Activated CD8-positive, alpha-beta T cell treated with anti-CD3 and anti-CD28 coated beads, Interleukin-2, amount 10 ng/mL, durations not matched to agents 7 days and 5 days (primary cell): ENCODE measurements at places on chromosomes 4 and X. TPM values are rescaled to one million over a fixed set of nuclear protein-coding genes. Genes with fewer than 3 reads are reported as not detected.
A peak's percentile ranks its signal among the peaks of the same experiment; 100 is the strongest.

- H3K4me3 ChIP-seq, result no peak overlapping the region
- peaks cover 2% of the 10 kb centered on the region for H3K36me3 ChIP-seq
- peaks cover 6% of the 10 kb centered on the region for H3K4me1 ChIP-seq
- H3K27ac ChIP-seq, result no peak overlapping the region
Observed at GRCh38 chr4:159229164-159229563, 126.3 kb downstream of the RAPGEF2 start.

DNA sequence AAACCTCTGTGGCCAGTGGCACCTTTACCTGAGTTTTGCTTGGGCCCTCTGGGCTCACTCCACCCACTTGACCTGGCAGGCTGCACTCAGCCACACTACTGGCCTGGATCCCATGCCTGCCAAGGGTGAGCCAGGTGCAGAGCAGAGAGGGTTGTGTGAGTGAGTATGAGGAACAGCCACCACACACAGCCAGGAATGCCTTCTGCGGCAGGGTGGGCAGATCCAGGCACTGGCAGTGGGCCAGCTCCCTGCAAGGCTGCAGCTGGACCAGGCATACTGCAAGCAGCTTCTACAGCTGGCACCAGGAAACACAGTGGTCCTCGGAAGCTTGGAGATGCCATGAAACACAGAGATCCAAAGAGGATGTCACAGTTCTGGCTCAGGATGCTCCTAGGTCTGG, 570.1 kb upstream of the ACTRT1 start:
- no peaks in the 10 kb centered on the region for H3K36me3 ChIP-seq
- no peak for DNase-seq
- no peaks in the 10 kb centered on the region for H3K4me1 ChIP-seq
- H3K27ac ChIP-seq, result no peak overlapping the region
- no peak overlapping the region for H3K4me3 ChIP-seq

- no peak overlapping the region for H3K27ac ChIP-seq
- H3K4me1 ChIP-seq, result no peaks in the 10 kb centered on the region
- no peak for DNase-seq
- no peaks in the 10 kb centered on the region for H3K36me3 ChIP-seq
- H3K27me3 ChIP-seq, result peaks cover 2% of the 10 kb centered on the region
- H3K4me3 ChIP-seq, result no peak overlapping the region
Observed at GRCh38 chr4:41267997-41268396, 11.3 kb downstream of the UCHL1 start.

Gene HS6ST2
- not detected for total RNA-seq

DNA sequence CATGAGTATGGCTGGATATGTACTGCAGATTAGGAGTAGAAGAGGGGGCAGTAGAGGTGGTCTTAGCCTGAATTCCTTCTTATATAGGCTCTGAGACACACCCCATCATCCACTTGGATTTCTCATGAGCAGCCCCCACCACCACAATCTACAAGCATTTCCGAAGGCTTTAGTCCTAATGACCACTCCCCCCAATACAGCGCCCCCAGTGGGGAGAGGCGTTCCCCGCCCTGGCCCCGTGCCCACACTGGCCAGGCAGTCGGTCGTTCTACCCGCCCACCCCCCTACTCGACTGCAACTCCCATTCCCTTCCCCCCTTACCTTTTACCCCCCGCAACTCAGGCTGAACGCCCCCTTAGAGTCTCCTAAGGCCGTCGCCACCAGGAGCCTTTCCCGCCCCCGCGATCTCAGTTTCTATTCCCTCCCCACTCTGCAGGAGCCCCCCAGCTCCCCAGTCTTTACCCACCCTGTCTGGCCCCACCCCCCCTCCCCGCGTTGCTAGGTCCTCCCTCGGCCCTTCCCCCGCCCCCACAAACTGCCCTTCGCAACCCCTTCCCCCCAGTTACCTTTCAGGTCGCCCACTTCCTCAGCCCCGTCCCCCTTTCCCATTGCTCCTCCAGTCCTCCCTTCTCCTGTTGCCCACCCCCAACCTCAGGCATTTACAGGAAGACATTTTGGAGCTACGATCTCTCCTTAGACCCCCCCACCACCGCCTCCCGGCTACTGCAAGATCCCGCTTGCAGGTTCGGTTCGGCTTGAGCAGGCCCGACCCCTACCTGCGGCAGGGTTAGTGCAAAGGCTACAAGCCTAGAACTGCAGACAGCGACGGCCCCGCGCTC, 468 bp downstream of the ZMYM3 start:
- H3K36me3 ChIP-seq, result peaks cover 11% of the 10 kb centered on the region
- H3K4me1 ChIP-seq, result peaks cover 34% of the 10 kb centered on the region
- peak overlapping the region; percentile 92 for H3K4me3 ChIP-seq
- peak; percentile 42 for DNase-seq
- H3K27me3 ChIP-seq, result no peaks in the 10 kb centered on the region

Gene DMP1
- not detected for total RNA-seq

Gene MAGEA12
- not detected for total RNA-seq

Gene JADE3
- total RNA-seq, result 0.47 TPM

Gene EDA2R
- total RNA-seq, result 2.9 TPM

Gene LDB2
- not detected for total RNA-seq

GRCh38 chr4:104795264-104795939, 300.7 kb upstream of the CXXC4 start:
- no peaks in the 10 kb centered on the region for H3K4me1 ChIP-seq
- H3K27ac ChIP-seq, result no peak overlapping the region
- H3K4me3 ChIP-seq, result no peak overlapping the region
- DNase-seq, result no peak

Gene VEGFC
- total RNA-seq, result not detected

DNA sequence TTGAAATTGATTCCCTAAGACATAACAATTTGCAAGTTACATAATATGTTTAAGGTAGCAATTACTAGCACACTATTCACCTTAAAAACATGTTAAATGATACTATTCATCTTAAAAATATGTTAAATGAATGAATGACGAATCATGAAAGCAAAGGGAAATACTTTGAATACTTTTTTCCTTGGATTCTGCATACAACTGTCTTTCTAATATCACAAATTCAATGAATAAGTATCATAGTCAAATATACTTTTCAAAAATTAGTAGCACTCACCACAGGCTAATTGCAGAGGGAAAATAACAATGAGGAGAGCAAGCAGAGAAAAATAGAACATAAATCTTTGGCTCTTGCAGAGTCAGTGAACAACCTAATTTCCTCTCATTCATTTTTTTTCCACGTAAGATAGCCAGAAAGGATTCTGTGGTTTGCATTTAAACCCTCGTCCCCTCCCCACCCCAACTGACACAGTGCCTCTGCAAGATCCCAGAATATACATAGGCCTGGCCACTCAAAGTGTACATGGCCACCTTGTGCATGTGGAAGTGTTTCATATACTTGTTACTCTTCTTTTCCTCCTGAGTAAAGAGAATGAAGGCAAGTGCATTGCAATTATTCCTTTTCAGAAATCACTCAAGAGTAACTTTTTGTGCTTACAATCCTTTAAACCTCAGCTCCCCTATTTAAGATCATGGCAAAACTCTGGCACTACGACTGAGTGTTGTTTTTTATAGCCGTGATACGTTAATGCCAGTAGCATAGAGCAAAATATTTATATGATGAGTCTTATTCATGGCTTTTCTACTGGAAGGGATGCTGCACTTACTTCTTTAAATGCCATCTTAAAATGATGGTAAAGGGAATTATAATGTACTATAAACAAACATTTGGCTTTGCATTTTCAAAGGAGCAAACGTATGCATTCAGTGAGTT, 236.4 kb downstream of the PDGFC start:
- H3K4me3 ChIP-seq, result no peak overlapping the region
- no peak overlapping the region for H3K27ac ChIP-seq
- DNase-seq, result no peak
- no peaks in the 10 kb centered on the region for H3K36me3 ChIP-seq
- H3K4me1 ChIP-seq, result no peaks in the 10 kb centered on the region

DNA sequence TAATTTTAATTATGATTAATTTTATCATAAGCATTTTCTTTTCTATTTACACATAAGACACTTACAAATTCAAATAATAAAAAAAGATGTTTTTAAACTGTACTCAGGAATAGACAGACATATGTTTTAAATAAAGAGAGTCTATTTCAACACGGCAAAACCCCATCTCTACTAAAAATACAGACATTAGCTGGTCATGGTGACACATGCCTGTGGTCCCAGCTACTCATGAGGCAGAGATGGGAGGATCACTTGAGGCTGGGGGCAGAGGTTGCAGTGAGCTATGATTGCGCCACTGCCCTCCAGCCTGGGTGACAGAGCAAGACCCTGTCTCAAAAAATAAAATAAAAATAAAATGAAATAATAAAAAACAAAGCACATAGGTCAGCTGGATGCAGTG, 14.8 kb downstream of the FAM9B start:
- H3K27me3 ChIP-seq, result no peaks in the 10 kb centered on the region
- no peak overlapping the region for H3K4me3 ChIP-seq
- H3K27ac ChIP-seq, result no peak overlapping the region
- DNase-seq, result no peak

- H3K36me3 ChIP-seq, result no peaks in the 10 kb centered on the region
- no peak overlapping the region for H3K27ac ChIP-seq
- H3K4me1 ChIP-seq, result no peaks in the 10 kb centered on the region
- no peak overlapping the region for H3K4me3 ChIP-seq
- no peak for DNase-seq
Observed at GRCh38 chr4:115790812-115791211, 677.4 kb upstream of the NDST4 start.

GRCh38 chrX:150821971-150822370, 76.5 kb downstream of the CD99L2 start:
- H3K36me3 ChIP-seq, result peaks cover 18% of the 10 kb centered on the region
- no peak overlapping the region for H3K4me3 ChIP-seq
- no peaks in the 10 kb centered on the region for H3K4me1 ChIP-seq

DNA sequence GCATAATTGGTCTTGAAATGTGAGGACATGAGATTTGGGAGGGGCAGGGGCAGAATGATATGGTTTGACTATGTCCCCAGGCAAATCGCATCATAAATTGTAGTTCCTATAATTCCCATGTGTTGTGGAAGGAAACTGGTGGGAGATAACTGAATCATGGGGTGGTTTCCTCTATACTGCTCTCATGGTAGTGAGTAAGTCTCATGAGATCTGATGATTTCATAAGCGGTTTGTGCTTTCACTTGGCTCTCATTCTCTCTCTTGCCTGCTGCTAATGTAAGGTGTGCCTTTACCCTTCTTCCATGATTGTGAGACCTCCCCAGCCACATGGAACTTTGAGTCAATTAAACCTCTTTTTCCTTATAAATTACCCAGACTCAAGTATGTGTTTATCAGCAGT, 2595.9 kb downstream of the PCDH7 start:
- H3K27me3 ChIP-seq, result no peaks in the 10 kb centered on the region
- H3K4me3 ChIP-seq, result no peak overlapping the region
- no peaks in the 10 kb centered on the region for H3K36me3 ChIP-seq
- no peak for DNase-seq

DNA sequence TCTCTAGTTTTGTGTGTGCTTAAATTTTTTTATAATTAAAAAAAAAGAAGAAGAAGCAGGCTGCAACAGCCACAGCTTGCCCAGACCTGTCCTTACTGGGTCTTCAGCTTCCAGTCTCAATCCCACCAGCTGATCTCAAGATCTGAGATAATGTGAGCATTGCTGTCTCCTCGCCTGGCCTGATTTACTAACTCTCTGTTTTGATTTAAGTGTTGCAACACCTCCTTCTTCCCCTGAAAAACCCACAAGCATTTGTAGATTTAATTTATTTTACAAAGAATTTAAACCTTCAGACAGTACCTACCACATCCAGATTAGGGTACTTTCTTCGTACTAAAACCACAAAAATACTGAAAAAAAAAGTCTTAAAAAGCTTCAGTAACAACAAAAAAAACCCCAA, 38.0 kb downstream of the FAM241A start:
- no peak for DNase-seq
- peak overlapping the region; percentile 26 for H3K27ac ChIP-seq
- H3K36me3 ChIP-seq, result peaks cover 11% of the 10 kb centered on the region
- H3K4me1 ChIP-seq, result peaks cover 35% of the 10 kb centered on the region

DNA sequence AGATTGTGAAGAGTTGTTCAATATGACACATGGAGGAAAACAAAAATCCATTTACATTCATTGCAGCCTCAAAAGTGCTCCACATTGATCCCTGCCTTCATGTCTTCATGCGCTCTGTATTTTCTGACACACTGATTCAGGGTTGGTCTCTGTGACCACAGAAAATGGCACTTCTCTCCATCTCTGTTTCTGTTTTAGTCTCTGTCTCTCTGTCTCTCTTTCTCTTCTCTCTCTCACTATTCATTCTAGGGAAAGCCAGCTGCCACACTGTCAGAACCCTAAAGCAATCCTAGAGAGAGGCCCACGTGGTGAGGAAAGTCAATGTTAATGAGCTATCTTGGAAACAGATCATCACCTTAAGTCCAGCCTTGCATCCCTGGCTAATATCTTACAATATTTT, 2238.4 kb downstream of the PCDH7 start:
- no peak for DNase-seq
- H3K27me3 ChIP-seq, result no peaks in the 10 kb centered on the region
- H3K4me3 ChIP-seq, result no peak overlapping the region
- H3K27ac ChIP-seq, result no peak overlapping the region

DNA sequence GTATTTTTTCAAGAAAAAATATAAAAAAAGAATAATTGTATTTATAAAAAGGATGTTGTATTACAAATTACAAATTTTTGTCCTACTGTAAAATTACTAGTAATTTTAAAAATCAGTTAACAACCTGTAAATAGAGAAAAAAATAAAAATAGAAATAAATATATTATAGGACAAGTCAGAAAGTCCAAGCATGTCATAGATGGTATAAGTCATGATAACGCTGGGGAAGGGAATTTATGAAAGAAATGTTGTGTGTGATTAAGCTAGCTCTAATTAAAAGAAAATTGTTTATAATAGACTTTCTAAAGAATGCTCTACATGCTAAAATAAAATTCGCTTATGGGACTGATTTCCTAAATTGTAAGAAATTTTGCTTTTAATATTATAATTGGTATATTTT, 2329.9 kb downstream of the ARAP2 start:
- no peak overlapping the region for H3K4me3 ChIP-seq
- no peaks in the 10 kb centered on the region for H3K27me3 ChIP-seq

- DNase-seq, result no peak
- no peaks in the 10 kb centered on the region for H3K36me3 ChIP-seq
- H3K4me1 ChIP-seq, result peaks cover 13% of the 10 kb centered on the region
- no peaks in the 10 kb centered on the region for H3K27me3 ChIP-seq
- no peak overlapping the region for H3K4me3 ChIP-seq
Observed at GRCh38 chrX:150205011-150205410, 158.1 kb upstream of the MAMLD1 start.

Gene TMPRSS11A
- total RNA-seq, result not detected

- H3K4me3 ChIP-seq, result no peak overlapping the region
- no peaks in the 10 kb centered on the region for H3K27me3 ChIP-seq
- no peaks in the 10 kb centered on the region for H3K36me3 ChIP-seq
- H3K27ac ChIP-seq, result no peak overlapping the region
- H3K4me1 ChIP-seq, result peaks cover 2% of the 10 kb centered on the region
Observed at GRCh38 chrX:124641737-124642491, 295.6 kb downstream of the SH2D1A start.

GRCh38 chr4:2908686-2909085, 54.5 kb downstream of the NOP14 start:
- DNase-seq, result no peak
- H3K36me3 ChIP-seq, result peaks cover 71% of the 10 kb centered on the region
- no peak overlapping the region for H3K27ac ChIP-seq
- H3K4me3 ChIP-seq, result no peak overlapping the region
- no peaks in the 10 kb centered on the region for H3K27me3 ChIP-seq

Gene BBS7
- 18.5 TPM for total RNA-seq

Gene SCML2
- total RNA-seq, result 2.2 TPM
